Epithelial cell of proximal tubule (primary cell): ENCODE measurements at places on chromosomes 2 and 18.

GRCh38 chr2:197577446-197577845 lies 61.6 kb downstream of the MOB4 start:
- DNase-seq = no peak

- no peak for DNase-seq
These were observed 31.3 kb downstream of the LANCL1 start for GRCh38 chr2:210445116-210445707.

DNA sequence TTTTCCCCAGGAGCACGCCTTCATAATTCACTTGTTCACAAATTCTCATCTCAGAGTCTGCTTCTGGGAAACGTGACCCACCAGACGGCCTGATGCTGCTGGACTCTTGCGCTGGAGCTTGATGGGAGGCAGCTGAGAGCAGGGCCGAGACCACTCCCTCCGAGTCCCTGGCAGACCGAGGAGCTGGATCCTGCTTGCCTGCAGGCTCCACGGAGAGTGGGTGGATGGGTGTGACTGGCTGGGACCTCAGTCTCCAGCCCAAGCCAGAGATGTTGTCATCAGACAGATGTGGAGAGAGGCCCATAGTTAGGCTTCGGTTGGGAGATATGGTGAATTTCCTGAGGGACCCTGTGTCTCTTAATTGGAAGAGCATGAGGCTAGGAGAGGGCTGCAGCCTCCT lies 76.4 kb downstream of the TSN start:
- DNase-seq = no peak

DNA sequence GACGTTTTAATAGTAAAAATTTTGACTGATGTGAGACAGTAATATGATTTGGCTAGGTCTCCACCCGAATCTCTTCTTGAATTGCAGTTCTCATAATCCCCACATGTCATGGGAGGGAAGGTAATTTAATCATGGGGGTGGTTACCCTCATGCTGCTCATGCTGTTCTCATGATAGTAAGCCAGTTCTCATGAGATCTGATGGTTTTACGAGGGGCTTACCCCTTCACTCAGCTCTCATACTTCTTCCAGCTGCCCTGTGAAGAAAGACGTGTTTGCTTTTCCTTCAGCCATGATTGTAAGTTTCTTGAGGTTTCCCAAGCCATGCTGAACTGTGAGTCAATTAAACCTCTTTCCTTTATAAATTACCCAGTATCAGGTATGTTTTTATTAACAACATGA lies 327.0 kb upstream of the CDH7 start:
- DNase-seq = no peak
